ENCODE measurements at places on chromosomes 4 and X. TPM values are rescaled to one million over a fixed set of nuclear protein-coding genes. Genes with fewer than 3 reads are reported as not detected.

DNA sequence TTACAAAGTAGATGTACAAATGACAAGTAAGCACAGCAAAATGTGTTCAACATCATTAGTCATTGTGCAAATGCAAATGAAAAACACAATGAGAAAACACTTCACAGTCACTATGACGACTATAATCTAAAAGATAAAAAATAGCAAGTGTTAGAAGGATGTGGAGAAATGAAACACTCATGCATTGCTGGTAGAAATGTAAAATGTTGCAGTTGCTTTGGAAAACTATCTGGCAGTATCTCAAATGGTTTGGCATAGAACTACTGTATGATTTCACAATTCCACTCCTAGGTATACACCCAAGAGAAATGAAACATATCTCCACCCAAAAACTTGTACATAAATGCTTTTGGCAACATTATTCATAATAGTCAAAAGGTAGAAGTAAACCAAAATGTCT, 459.7 kb upstream of the TRAM1L1 start:
- no peaks in the 10 kb centered on the region for H3K36me3 ChIP-seq
- H3K27me3 ChIP-seq = no peaks in the 10 kb centered on the region
- no peak overlapping the region for H3K27ac ChIP-seq

- no peak overlapping the region for H3K27ac ChIP-seq
- no peaks in the 10 kb centered on the region for H3K4me1 ChIP-seq
- no peaks in the 10 kb centered on the region for H3K27me3 ChIP-seq
- H3K4me3 ChIP-seq = no peak overlapping the region
- no peaks in the 10 kb centered on the region for H3K36me3 ChIP-seq
Observed at GRCh38 chr4:102447413-102447812, 53.7 kb upstream of the NFKB1 start.

DNA sequence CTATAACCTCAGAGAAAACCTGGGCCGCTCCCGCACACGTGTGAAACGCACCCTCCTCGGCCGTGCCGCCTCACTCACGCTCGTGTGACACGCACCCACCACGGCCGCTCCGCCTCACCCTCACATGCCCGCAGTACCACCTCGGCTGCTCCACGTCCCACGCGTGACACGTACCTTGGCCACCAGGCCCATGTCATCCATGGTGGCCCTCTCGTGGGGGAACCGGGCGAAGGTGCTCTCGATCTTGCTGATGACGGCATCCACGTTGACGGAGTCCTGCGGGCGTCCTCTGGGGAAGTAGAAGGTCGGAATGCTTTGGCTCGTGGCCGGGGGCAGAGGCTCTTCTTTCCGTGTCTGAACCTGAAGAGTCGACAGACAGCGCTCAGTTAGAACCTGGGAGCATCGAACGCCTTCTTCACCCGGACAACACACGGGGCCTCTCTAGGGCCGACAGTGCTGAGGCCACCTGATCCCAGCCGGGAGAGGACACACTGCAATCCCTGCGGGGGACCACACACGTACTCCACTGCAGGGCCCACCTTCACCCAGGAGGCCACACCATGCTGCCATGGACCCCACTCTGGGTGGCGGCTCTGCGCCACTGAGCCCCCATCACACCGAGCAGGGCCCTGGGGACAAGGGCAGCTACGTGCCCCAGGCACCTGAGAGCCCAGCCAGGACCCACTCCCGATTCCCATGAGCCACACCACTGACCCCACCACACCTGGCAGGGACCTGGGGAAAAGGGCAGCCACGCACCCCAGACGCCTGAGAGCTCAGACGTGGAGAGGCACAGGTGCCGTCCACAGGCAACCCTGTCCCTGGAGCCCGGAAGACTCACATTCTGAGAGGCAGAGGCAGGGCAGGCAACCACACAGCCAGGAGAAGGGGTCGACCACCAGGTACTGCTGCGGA, 25.2 kb downstream of the PPP2R3B start:
- H3K27me3 ChIP-seq = no peaks in the 10 kb centered on the region
- H3K27ac ChIP-seq = no peak overlapping the region
- no peak overlapping the region for H3K4me3 ChIP-seq
- H3K4me1 ChIP-seq = no peaks in the 10 kb centered on the region
- H3K36me3 ChIP-seq = no peaks in the 10 kb centered on the region
- no peak for DNase-seq

DNA sequence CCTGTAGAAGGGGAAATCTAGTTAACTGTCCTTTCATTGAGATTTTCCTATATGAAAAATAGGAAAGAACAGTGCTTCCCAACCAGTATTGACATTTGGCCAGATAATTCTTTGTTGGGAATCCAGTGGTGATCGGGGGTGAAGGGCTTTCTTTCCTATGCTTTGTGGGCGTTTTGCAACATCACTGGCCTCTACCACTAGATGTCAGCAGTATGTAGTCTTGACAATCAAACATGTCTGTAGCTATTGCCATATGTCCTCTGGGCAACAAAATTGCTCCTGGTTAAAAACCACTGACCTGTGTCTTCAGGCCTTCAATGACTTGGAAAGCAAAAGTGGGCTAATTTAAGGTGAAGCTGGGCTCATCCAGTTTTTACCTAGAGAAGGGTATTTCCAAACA, 658.5 kb downstream of the DACH2 start:
- H3K4me1 ChIP-seq = no peaks in the 10 kb centered on the region
- no peak overlapping the region for H3K4me3 ChIP-seq
- H3K36me3 ChIP-seq = no peaks in the 10 kb centered on the region
- no peak overlapping the region for H3K27ac ChIP-seq

UGT2A1 gene
- not detected for total RNA-seq

FRMD7 gene
- 0.19 TPM for total RNA-seq

BST1 gene
- 5.3 TPM for total RNA-seq

GABRE gene
- 16.6 TPM for total RNA-seq

Data from kidney (tissue), 22 donors.